ENCODE measurements at places on chromosomes 16 and 17.

DNA sequence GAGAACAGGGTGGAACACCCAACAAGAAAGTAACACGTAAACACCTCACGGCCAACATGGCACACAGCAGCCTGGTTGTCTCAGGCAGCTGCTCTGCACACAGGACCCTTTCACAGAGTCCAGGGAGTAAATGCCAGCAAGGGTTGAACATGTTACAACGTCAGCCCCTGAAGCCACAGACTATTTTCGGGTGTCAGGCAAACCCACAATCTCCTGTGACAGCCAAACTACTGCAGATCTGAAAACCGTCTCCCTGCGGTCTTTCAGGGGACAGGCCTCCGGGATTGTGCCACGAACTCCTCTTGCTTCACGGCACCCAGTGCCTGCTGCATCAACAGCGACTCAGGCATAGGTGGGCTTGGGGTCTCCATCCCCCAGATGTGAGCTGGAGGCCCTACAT is 127.7 kb downstream of the XYLT1 start:
- DNase-seq, result peak; percentile 98

- DNase-seq, result no peak
These were observed 40.2 kb downstream of the REXO5 start for GRCh38 chr16:20846551-20846950.

DNA sequence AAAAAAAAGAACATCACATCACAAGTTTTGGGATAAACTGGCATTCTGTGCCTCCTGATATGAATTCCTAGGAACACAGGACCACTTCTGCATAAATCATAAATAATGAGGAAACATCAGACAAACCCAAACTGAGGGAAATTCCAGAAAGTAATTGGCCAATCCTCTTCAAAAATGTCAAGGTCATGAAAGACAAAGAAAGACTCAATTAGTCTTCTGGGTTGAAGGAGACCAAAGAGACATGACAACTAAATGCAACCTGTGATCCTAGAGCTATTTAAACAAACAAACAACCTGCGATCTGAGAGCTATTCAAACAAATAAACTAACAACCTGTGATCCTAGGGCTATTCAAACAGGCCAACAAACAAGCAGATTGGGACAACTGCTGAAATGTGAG is 144.3 kb downstream of the VPS53 start:
- DNase-seq, result no peak

DNA sequence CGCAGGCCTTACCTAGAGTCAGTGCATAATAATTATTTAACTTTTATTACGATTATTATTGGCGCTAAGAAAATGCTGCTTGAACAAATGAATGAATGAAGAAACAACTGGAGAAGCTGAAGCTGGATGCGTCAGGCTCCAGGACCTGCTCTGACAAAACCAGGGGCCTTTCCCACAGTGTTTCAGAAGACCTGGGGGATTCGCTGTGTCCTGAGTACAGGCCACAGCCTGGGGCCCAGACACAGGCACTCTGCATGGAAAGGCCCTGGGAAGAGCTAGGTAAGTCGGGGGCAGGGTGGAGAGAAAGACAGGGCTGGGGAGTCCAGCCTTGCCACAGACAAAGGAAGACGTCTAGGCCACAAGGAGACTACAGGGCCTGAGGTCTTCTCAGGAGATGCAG is 226.1 kb downstream of the ZNF423 start:
- DNase-seq, result no peak

- no peak for DNase-seq
These were observed 331.3 kb downstream of the SEC14L1 start for GRCh38 chr17:77471984-77472461.

GRCh38 chr16:85752511-85753420 is 1.9 kb upstream of the C16orf74 start:
- DNase-seq, result no peak

DNA sequence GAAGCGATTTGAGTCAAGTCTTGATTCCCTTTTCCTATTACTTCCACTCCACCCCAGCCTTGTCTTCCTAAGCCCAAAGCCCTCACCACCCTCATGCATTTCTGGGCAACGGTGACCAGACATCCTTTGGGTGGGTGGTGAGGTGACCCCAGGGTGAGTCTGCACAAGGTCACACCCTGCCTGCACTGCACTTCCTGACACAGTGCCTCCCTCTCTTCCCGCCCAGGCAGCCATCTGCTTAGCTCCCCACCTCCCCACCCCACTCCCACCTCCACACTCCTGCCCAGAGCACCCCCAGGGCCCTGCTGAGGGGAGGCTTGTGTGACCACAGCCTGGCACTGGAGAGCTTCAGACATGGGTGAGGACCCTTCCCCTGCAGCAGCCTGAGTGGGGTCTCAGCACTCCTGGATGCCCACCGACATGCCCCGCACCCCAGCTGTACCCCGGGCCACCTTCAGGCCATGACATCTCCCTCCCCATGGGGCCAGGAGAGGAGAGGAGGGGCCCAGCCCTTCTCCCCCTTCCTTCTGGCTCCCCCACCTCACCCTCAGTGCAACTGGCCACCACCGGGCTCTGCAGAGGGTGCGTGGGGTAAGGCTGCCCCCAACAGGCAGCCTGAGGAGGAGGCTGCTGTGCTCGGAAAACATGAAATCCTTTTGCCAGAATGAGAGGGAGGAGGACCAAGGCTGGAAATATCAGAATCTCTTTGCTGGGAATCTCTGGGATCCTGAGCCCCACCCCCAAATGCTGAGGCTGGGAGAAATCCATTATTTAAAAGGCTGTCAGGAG is 68.6 kb downstream of the CCT6B start:
- DNase-seq, result peak; percentile 63

DNA sequence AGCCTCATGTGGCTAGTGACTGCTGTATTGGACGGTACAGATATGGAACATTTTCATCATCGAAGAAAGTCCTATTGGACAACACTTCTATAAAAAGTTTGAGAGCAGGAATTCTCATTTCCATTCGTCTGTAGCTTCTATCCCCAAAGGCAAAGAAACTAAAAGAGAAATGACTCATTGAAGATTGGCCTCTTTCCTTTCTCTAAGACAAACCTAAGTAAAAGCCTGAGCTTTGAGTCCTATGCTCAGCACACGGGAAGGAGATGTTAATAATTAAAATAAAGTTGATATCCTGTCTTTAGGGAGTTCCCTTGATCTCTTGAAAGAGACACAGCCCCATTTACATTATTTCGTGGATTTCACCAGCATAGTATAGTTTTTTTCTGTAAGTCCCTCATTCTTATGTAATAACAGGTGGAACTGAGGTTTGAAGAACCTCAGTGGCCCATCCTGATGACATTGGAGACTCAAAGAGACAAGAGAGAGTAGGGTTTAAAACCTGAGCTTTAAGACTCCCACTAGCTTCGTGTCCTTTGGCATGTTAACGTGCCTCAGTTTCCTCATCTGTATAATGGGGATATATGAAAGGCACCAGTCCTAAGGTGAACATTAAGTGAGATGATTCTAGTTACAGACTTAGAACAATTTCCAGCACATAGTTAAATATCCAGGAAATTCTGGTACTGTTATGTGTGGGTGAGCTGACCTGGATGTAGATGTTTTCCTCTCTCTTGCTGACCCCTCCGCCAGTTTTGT is 174.0 kb downstream of the IRX3 start:
- DNase-seq, result no peak

GRCh38 chr17:38704606-38705522 is at the start of gene MLLT6:
Gene MLLT6, plus strand, starts transcription at chr17:38705273. Its CDS starts 360 bp downstream, at chr17:38705633.
- peak; percentile 89 for DNase-seq
